ENCODE measurements at places on chromosomes 3 and 15.

GRCh38 chr15:80455051-80455648 lies 51.0 kb downstream of the ARNT2 start:
- no peaks in the 10 kb centered on the region for H3K27me3 ChIP-seq
- peak overlapping the region; percentile 33 for H3K27ac ChIP-seq
- DNase-seq: peak; percentile 25
- no peaks in the 10 kb centered on the region for H3K36me3 ChIP-seq

DNA sequence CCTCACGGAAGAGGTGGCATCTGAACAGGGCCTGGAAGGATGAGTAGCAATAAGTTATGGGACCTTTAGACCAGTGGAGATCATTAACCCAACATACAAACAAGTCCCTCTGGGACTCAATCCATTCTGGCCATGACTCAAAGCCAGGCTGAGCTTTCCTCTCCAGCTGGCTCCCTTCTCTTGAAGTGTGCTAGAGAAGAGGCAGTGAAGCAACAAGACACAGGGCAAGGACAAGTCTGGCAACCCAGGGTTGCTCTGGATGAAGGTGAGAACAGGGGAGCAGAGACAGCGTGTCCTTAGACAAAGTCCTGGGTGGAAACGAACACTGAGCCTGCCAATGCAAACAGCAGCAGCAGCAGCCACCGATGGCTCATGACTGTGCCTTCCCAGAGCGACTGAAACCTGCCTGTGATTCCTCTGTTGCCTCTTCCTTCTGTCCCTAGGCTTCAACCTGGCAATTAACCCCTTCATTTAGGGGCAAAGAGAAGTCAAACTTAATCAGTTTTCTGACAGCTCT lies 86.8 kb downstream of the BDH1 start:
- no peaks in the 10 kb centered on the region for H3K36me3 ChIP-seq
- no peaks in the 10 kb centered on the region for H3K27me3 ChIP-seq

DNA sequence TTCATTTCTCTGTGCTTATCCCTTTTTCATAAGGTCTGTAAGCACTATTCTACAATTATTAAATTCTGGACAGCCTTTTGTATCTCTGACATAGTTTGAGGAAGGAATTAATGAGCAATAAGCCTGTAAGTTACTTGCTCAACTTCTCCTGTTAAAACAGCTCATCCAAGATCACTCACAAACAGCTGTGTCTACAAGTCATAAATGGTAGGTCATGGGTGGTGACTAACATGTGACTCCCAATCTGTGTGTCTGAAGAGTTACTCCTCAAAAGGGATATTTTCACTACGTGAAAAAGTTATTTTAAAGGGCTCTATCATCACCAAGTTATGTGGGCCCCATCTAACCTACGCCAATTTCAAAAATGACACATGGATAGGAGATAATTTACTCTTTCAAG lies 145.2 kb upstream of the CBLB start:
- H3K4me3 ChIP-seq: no peak overlapping the region
- H3K36me3 ChIP-seq: no peaks in the 10 kb centered on the region
- no peaks in the 10 kb centered on the region for H3K27me3 ChIP-seq

- DNase-seq: no peak
- no peaks in the 10 kb centered on the region for H3K36me3 ChIP-seq
- H3K27ac ChIP-seq: no peak overlapping the region
- H3K4me3 ChIP-seq: no peak overlapping the region
- no peaks in the 10 kb centered on the region for H3K27me3 ChIP-seq
- no peaks in the 10 kb centered on the region for H3K4me1 ChIP-seq
Measured at GRCh38 chr3:89954137-89954536, 846.7 kb downstream of the EPHA3 start.

DNA sequence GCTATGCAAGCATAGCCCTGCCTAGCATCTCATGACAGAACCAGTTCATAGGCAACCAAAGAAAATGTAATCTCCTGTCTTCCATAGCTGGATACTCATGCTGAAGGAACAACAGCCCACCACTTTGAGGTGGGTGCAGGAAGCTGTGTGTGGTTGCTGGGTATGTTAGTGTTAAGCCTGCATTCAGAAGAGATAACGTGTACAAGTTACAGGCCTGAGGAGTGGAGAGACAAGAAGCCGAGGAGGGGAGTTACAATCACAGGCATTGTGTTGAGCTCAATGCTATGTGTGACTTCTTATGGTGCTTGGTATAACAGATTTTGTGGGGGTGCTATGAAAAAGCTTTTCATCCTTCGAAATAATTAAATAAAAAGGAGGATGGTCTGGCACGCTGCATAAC lies 42.8 kb upstream of the SECISBP2L start:
- H3K36me3 ChIP-seq: no peaks in the 10 kb centered on the region
- no peak for DNase-seq
- H3K27ac ChIP-seq: no peak overlapping the region
- H3K4me1 ChIP-seq: no peaks in the 10 kb centered on the region
- H3K27me3 ChIP-seq: no peaks in the 10 kb centered on the region

DNA sequence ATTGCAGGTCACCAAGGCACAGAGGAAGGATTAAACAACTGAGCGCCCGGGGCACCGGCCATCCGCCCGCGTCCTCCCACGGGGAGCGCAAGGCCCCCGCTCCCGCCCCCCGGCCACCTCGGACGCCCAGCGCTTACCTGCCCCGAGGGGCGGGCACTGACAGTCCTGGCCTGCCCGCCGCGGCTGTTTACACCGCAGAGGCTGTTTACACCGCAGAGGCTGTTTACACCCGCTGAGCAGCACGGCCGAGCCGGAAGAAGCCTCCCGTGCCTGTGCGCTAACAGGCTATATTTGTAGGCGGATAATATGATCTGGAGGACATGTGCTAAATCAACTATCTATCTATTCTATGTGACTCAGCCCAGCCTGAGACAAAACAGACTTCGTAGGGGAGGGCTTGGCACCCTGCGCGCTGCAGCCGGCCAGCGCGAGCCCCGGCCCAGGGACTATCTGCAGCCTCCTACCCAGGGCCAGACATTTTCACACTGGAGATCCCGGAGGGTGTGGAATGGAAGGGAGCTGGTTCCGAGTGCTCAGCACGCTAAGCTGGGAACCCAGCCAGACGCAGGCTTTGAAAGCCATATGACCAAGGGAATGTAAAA lies at the start of gene LRRC2:
LRRC2 (minus strand) TSS at position 263 of the 602 bp plus-strand sequence. CDS start 14,711 bp downstream, outside the sequence.
- H3K27ac ChIP-seq: no peak within 1 kb of the TSS
- no peaks in the 10 kb centered on the region for H3K36me3 ChIP-seq
- no peaks in the 10 kb centered on the region for H3K4me1 ChIP-seq
- DNase-seq: peak; percentile 19

GRCh38 chr3:5187920-5188418 lies 462 bp downstream of the EDEM1 start:
- H3K27ac ChIP-seq: peak overlapping the region; percentile 61
- H3K27me3 ChIP-seq: no peaks in the 10 kb centered on the region
- no peak for DNase-seq

DNA sequence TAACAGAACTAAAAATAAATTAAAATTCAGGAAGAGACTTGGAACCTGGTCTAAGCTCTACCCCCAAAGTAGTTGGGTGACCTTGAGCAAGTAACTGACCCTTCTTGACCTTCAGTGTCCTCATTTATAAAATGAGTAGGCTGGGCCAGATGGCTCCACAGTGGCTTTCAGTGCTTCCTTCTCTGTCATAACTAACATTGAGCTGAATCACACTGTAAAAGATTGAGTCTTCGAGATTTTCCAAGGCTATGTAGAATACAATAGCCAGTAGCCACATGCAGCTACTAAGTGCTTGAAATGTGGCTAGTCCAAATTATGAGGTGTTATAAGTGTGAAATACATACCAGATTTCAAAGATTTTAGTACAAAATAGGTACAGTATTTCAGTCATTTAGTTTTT lies 313.3 kb downstream of the MECOM start:
- no peak overlapping the region for H3K4me3 ChIP-seq
- H3K27ac ChIP-seq: peak overlapping the region; percentile 95
- H3K36me3 ChIP-seq: no peaks in the 10 kb centered on the region
- H3K27me3 ChIP-seq: no peaks in the 10 kb centered on the region
- peaks cover 40% of the 10 kb centered on the region for H3K4me1 ChIP-seq

DNA sequence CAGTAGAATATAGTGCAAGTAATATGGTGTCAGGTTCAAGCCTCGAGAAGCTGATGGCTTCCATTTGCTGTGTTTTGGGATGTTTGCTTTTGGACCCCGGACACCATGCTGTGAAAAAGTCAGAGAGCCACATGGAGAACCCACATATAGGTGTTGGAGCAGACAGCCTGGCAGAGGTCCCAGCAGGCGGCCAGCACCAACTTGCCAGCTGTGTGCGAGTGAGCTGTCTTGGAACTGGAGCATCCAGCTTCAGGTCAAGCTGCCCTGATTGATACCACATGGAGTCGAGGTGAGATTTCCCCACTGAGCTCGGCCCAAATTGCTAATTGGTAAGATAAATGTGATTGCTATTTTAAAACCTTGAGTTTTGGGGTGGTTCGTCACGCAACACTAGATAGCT lies 185.7 kb upstream of the TBL1XR1 start:
- H3K4me1 ChIP-seq: 0 out of 2 replicates have a peak, but pooled peaks cover 8% of the 10 kb centered on the region
- DNase-seq: no peak
- no peak overlapping the region for H3K27ac ChIP-seq

GRCh38 chr3:126886217-126886616 lies 96.7 kb upstream of the PLXNA1 start:
- no peaks in the 10 kb centered on the region for H3K27me3 ChIP-seq
- no peak for DNase-seq
- H3K27ac ChIP-seq: no peak overlapping the region
- no peaks in the 10 kb centered on the region for H3K36me3 ChIP-seq
- no peak overlapping the region for H3K4me3 ChIP-seq
- no peaks in the 10 kb centered on the region for H3K4me1 ChIP-seq

GRCh38 chr3:133371181-133371580 lies 28.7 kb upstream of the BFSP2 start:
- H3K27me3 ChIP-seq: peaks cover 48% of the 10 kb centered on the region
- no peaks in the 10 kb centered on the region for H3K4me1 ChIP-seq
- DNase-seq: no peak
- H3K27ac ChIP-seq: no peak overlapping the region
- no peak overlapping the region for H3K4me3 ChIP-seq

GRCh38 chr15:74399100-74399499 lies 31.7 kb upstream of the CYP11A1 start:
- no peak for DNase-seq
- no peaks in the 10 kb centered on the region for H3K27me3 ChIP-seq
- peaks cover 74% of the 10 kb centered on the region for H3K4me1 ChIP-seq

GRCh38 chr3:110789315-110789714 lies 282.3 kb upstream of the NECTIN3 start:
- H3K27me3 ChIP-seq: no peaks in the 10 kb centered on the region
- no peak overlapping the region for H3K4me3 ChIP-seq
- DNase-seq: no peak
- H3K4me1 ChIP-seq: no peaks in the 10 kb centered on the region
- H3K27ac ChIP-seq: no peak overlapping the region

GRCh38 chr3:48370333-48370713 lies 1.7 kb upstream of the FBXW12 start:
- no peaks in the 10 kb centered on the region for H3K4me1 ChIP-seq
- H3K36me3 ChIP-seq: no peaks in the 10 kb centered on the region
- H3K4me3 ChIP-seq: no peak overlapping the region
- no peaks in the 10 kb centered on the region for H3K27me3 ChIP-seq
- DNase-seq: no peak

GRCh38 chr15:59371458-59372351 lies 966 bp downstream of the MYO1E start:
- H3K4me1 ChIP-seq: peaks cover 39% of the 10 kb centered on the region
- peak; percentile 65 for DNase-seq
- no peaks in the 10 kb centered on the region for H3K36me3 ChIP-seq

DNA sequence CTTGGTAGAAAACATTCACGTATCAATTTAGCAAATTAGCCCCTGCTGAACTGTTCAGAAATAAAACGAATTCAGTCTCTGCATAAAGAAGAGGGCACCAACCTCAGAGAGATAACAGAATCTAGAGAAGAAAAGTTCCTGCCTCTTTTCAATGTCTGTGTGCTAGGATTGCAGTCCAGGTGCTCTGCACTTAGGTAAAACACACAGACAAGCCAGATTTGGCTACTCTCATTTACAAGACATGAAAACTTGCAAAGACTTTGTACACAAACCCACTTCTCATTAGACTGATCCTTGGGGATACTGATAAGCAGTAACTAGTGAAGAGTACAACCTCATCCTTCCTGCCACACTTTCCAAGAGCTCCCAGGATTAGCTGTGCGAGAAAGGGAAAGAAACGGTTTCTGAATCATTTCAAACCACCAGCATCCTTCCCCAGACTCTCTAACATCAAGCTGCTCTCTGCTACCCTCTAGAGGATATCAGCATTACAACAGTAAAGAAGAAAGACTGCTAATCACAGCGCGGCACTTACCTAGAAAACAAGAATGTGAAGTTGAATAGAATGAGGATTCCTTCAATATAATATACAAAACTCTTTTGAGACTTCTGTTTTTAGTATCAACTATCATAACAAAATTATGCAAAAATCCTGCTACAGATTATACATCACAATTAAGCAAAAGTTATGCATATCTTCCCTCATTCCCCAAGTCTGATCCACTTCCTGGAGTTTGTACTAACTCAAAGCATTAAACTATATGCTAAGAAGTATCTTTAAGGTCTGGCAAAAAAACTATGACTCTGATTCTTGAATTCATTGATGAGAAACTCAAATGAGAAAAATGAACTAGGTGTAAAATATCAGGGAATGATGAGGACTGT lies 306.4 kb downstream of the MAGI1 start:
- peak; percentile 40 for DNase-seq
- H3K27ac ChIP-seq: no peak overlapping the region
- no peak overlapping the region for H3K4me3 ChIP-seq
- no peaks in the 10 kb centered on the region for H3K27me3 ChIP-seq
- no peaks in the 10 kb centered on the region for H3K4me1 ChIP-seq

GRCh38 chr3:2889736-2890135 lies 220.4 kb downstream of the IL5RA start:
- no peak for DNase-seq
- no peak overlapping the region for H3K4me3 ChIP-seq
- no peaks in the 10 kb centered on the region for H3K4me1 ChIP-seq
- H3K27me3 ChIP-seq: no peaks in the 10 kb centered on the region
- no peaks in the 10 kb centered on the region for H3K36me3 ChIP-seq

DNA sequence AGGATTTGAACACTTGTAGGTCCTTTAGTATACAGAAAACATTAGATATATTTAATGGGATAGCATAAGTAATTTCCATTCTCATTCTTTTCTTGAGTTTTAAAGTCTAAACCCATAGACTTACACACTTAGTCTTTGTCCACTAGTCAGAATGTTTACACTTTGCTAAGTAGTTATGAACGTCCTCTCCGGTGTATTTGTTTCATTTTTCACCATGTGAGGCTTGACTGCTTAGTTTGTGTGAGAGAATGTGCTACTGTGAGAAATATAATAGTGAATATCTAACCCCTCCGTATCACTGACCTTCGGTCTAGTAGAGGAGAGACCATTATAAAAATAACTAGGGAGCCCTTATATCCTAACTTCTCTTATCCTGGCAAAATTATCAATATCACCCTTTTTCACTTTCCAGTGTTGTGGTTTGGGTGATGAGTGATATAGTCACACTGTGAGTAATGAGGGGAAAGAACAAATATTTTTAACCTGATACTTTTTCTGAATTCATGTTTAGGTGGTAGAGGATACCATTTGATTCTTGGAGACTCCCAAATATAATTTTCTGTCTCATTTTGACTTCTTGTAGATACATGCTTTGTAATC lies 122.4 kb downstream of the UBE2E2 start:
- peak overlapping the region; percentile 21 for H3K27ac ChIP-seq
- DNase-seq: no peak
- no peak overlapping the region for H3K4me3 ChIP-seq
- peaks cover 29% of the 10 kb centered on the region for H3K4me1 ChIP-seq
